ENCODE measurements at places on chromosomes 16 and 17. TPM values are rescaled to one million over a fixed set of nuclear protein-coding genes. Genes with fewer than 3 reads are reported as not detected.

Gene RNF43
- total RNA-seq: 0.71 TPM

Gene IGFALS
- total RNA-seq: 0.13 TPM

Gene SULT1A4
- total RNA-seq: 3.8 TPM

Gene ITGAX
- total RNA-seq: 50.4 TPM

Gene CFAP97D1
- total RNA-seq: not detected

Gene KRT31
- not detected for total RNA-seq

Gene CCL4L2
- 2.3 TPM for total RNA-seq

GRCh38 chr17:63399856-63400255 lies 46.2 kb downstream of the CYB561 start:
- no peak for ATAC-seq

- no peak for ATAC-seq
Measured at GRCh38 chr17:30570191-30570590, 93.0 kb downstream of the GOSR1 start.

DNA sequence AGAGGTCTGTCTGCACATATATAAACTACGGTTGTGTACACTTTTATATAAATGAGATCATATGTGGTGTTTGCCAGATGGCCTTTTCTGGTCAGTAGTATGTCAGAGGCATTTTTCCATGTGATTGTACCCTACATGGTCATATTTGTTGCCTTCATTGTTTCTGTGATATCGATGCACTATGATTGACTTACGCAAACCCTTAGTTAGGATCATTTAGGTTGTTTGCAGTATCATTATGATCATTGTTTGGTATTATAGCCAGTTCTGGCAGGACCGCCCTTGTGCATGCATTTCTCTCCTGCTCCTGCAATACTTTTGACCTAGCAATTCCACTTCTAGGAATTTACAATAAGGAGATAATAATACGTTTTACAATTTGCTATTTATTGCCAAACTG lies 169.1 kb downstream of the MSI2 start:
- no peak for ATAC-seq

DNA sequence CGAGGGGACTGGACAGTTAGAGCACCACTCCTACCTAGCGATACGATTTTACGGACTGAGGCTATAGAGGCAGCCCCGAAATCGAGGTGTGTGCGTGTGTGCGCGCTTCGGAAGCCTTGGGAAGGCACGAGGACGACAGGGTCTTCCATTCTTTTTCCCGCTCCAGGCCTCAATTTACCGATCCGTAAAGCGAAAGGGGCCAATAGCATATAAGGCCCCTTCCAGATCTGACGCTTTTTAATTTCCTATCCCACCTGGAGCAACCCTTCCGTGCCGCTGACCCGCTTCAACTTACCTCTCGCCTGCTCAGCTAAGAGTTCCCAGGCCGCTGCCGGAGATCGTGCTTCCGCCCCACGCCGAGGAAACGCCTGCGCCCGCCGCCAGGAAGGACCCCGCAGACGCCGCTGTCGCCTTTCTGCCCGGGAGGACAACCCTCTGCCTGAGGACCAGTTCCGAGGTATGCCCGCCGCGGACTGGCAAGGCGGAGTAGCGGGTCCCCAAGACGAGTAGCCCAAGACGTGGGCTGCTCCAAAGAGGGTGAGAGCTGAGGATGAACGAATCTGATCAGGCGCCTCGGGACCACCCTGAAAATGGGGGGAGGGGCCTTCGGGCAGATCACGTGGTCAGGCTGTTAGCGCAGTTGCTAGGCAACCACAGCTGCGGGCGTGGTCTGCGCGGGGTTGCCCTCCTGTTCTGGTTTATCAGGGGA lies at the start of gene EFTUD2:
EFTUD2 (minus strand) TSS at position 372 of the 709 bp plus-strand sequence. CDS start 4,924 bp downstream, outside the sequence.
- ATAC-seq: peak; percentile 94

- ATAC-seq: no peak
Measured at GRCh38 chr16:65745201-65745708, 621.2 kb upstream of the CDH5 start.

DNA sequence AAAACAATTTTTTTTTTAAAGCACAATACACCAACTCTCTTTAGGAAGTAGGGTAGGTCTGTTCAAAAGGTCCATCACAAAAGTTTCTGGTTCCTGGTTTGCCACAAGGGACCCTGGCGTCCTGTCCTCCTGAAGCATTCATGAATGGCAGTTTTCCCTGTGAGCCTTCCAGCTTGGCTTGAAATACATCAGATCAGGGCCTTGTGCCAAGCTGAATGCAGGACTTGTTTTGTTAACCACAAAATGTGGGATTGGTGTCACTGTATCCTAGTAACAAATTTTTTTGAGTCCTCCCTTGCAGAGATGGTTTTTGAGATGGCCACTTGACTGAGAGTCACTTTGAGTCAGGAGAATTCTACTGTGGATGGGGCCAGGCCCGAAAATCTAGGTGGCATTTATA lies 3.9 kb downstream of the GNAO1 start:
- ATAC-seq: no peak

- ATAC-seq: no peak
Measured at GRCh38 chr16:11301645-11302501, 20.7 kb upstream of the PRM1 start.

- peak; percentile 72 for ATAC-seq
Measured at GRCh38 chr17:83187782-83188311, 108.4 kb downstream of the METRNL start.

DNA sequence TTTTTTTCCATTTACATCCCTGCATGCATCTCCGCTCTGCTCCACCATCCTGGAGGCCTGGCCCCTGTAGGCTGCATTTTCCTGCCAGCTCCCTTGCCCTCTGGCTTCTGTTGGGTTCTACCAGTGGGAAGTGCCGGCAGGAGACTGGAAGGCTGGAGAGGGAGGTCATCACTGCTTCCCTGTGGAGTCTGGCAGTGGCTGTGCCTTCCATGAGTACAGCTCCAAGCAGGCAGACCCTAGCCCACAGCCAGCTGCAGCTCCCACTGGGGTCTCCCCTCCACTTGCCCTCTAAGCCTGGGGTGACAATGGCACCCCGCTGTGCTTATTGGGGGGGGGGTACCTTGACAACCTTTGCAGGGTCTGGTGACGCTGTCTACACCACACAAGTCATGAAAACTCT lies 37.3 kb downstream of the MMP15 start:
- ATAC-seq: no peak

GRCh38 chr16:48158296-48158695 lies 2.5 kb upstream of the ABCC12 start:
- peak; percentile 96 for ATAC-seq

DNA sequence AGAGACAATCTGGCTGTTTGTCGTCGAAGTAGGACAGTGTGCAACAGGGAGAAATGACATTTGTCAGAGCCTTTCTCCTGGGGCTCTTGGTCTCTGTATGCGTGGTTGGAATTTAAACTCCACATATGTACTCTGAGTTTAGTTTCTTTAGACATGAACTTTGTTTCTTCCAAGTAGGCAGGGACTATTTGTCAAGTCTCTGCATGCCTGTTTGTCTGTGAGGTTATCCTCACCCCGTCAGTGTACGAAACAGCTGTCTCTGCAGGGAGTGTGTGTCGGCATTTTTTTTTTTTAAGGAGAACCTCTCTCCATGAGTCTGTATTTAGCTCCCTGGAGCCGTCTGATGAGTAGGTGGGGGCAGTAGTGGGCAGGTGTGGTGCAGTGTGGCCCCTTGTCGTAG lies 29.7 kb downstream of the NDEL1 start:
- no peak for ATAC-seq

DNA sequence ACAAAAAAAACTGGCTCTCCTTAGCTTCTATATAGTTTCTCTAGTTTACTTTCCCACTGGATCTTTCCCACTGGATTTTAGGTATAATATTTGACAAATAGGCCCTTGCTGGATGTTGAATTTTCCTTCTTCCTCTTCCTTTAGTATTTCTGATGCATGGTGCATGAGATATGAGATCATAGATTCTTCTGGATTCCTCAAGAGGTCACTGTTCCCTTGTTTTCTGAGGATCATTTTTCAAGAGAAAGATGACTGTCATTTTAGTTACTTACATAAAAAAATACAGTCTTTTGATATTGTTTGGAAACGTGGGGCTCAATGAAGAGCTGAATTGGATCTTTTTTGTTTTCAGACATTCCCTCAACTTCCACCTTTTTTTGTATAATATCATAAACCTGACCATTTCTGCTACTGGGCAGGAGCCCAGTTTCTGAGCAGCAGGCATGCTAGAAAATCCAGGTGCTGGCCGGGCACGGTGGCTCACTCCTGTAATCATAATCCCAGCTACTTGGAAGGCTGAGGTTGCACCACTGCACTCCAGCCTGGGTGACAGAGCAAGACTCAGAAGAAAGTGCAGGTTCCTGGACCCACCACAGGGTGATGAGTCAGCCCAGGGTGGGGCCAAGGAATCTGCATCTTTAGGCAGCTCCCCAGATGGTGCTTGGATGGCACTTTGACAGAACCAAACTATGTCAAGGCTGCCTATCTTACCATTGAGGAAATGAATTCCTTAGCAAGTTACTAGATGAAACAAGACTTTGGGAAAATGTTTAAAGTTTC lies 70.3 kb downstream of the SDR42E1 start:
- ATAC-seq: peak; percentile 38

DNA sequence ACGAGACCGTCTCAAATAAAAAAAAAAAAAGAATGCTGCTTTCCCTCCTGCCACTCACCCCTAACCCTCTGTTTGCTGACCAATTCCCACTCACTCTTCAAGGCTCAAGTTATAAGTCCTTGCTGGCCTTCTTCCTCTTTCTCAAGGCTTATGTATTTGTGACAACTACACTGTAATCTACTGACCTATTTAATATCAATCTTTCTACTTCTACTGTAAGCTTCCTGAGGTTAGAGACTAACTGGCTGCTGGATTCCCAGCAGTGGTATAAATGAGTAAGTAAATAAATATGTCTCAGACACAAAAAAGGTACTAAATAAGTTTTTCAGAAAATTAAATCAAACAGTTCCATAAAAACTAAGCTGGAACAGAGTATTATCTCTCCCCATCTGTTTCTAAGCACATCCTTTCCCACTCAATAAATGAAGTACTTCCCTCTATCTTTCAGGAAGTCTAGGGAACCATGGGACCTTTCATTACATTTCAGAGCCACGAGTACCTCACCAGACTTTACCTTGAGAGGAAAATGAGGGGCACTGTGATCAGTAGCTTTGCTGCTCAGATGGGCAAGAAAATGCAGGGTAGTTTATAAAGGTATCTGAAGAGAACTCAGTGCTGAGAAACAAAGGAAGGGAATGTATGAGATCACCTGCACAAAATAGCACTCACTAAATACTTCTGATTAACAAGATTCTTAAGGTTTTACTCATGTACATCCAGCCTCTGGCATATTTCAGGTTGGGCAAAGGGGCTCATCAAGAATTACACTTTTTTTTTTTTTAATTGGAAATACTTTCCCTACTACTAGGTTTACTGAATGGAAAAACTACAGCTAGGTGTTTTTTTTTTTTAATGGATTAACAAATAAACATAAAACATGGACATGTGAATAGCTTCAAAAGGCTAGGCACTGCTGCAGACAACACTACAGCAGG lies 10.8 kb downstream of the SSH2 start:
- ATAC-seq: no peak

DNA sequence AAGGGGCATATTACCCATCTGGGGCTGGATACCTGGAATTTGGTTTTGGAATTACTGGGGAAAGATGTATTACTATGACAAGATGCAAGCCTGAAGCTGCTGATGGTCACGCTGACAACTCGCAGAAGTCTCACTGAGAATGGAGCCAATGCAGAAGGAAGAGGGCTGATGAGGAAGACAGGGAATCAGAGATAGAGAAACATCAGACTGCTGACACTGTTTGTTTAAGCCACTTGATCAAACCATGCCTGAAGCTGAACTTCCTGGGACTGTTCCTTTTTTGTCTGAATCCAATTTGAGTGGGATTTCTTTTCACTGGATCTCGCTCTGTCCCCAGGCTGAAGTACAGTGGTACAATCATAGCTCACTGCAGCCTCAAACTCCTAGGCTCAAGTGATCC lies 133.9 kb downstream of the GAS7 start:
- no peak for ATAC-seq

- no peak for ATAC-seq
Measured at GRCh38 chr17:33106525-33107165, 115.0 kb downstream of the SPACA3 start.

GRCh38 chr17:27873746-27874145 lies 19.4 kb downstream of the LYRM9 start:
- ATAC-seq: no peak

DNA sequence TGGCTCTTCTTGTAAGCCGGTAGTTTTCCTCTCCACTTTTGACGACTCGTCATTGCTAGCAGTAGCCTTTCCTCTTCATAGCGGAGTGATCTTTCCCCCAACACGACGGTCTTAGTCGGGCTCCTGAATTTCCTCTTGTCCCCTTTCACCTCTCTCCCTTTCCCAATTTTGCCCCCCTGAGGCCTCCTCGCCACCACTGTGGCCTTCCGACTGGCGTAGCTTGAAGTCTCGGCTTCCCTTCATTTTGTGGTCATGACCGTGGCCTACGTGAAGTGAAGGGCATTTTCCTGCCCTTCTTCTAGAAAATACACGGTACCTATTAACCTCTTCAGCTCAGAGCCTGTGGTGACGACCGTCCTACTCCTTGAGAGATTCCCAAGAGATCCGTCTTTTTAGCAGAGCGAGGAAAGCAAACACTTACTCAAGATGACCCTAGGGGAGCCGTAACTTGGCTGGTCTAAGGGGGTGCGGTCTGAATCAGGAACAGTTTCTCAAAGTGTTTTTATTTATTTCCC lies 787 bp downstream of the PRKAR1A start:
- ATAC-seq: no peak

DNA sequence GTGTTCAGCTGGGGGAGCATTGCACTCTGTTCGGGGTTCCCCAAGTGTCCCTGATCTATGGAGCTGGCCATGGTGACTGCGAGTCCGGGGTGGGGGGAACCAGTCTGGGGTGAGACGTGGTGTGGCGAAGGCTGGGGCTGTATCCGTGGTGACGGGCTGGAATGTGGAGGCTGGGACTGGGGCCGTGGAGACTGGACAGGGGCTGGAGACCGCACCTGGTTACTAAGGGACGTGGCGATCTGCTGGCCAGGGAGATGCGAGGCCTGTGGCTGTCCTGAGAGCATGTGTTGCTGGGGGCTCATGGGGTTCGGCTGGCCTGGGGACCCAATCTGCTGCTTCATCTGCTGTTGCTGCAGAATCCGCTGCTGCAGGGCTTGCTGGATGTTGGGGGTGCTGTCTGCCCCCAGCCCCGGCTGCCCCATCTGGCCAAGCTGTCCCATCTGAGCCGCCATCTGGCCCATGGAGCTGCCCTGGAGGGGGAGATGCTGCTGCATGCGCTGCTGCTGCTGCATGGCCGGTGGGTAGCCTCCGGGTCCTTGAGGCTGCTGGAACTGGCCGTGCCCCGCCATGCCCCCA lies 10.6 kb upstream of the TRAP1 start:
- no peak for ATAC-seq

DNA sequence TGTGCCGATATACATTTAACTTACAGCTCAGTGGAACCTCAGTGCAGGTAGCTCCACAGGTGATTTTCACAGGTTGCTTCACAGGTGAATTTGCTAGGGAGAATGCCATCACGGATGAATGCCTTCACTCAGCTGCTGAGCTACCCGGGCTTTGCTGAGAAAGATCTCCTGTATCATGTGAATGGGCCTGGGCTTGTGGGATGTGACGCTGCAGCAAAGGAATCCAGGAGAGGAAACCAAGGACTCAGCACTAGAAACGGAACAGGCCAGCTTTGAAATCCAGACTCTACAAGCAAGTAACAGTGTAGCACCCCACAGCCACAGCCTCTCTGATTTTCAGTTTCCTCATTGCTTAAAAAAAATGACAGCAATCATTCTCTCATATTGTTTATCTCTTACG lies 271.4 kb upstream of the MAF start:
- no peak for ATAC-seq

Measured in activated T-helper 17 cell treated with anti-CD3 and anti-CD28 coated beads, Interleukin-2, amount 50 U/mL, for 72 hours (primary cell).